ENCODE measurements at places on chromosomes 6 and 20.

- no peak for DNase-seq
These were observed 117.2 kb upstream of the THBS2 start for GRCh38 chr6:169370666-169371343.

GRCh38 chr6:20879526-20879925 lies 345.3 kb downstream of the CDKAL1 start:
- DNase-seq, result no peak

- DNase-seq, result no peak
These were observed 580.0 kb upstream of the ZNF337 start for GRCh38 chr20:26276554-26277210.

DNA sequence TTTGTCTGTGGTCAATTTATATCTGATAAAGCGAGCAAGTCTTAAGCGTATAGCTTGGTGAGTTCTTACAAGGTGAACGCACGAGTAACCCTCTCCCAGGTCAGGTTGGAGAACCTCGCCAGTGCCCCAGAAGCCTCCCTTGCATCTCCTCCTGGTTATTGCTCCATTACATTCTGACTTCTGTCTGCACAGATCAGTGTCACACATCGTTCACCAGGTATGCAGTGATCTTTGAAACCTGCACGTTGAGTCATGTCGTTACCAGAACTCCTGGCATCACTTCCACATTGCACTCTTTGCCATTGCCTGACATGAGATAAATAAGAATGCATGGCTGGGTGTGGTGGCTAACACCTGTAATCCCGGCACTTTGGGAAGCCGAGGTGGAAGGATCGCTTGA lies 44.2 kb downstream of the AKAP12 start:
- no peak for DNase-seq

GRCh38 chr6:91613481-91613880 lies 1026.6 kb upstream of the MAP3K7 start:
- DNase-seq, result no peak

- DNase-seq, result no peak
These were observed 608.6 kb downstream of the COL12A1 start for GRCh38 chr6:74597266-74597665.

- no peak for DNase-seq
These were observed 632.7 kb upstream of the PTCHD4 start for GRCh38 chr6:48743738-48744137.

- DNase-seq, result no peak
These were observed 2.0 kb upstream of the MICA start for GRCh38 chr6:31401403-31401802.

DNA sequence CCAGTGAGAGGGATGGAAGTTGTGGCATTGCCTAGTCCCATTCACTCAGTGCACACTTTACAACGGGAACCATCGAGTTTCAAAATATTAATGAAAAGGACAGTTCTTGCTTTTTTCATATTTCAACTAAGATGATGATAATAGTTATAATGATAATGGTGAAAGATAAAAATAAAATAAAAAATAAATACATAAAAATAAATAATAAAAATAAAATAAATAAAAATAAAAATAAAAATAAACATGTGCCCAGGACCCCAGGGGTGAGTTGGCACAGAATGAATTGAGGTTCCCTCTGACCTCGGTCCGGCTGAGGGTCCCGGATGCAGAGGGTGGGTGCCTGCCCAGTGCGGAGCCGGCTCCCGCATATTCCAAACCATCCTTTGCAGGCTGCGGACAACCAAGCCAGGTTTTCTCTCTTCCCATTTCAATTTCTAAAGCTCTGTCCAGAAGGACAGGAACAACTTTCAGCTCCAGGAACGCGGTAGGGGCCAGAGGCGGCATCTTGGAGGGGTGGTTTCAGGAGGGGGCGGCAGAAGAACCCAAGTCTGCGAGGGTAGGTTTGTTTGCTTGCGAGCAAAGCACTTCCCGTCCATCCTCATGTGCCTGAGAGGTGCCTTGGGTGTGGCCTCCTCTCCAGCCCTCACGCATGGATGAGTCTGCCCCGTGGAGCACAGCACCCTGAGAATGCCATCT lies 236.8 kb downstream of the DLL1 start:
- no peak for DNase-seq

GRCh38 chr6:135858931-135859330 lies 7.4 kb downstream of the PDE7B start:
- no peak for DNase-seq

All from activated CD8-positive, alpha-beta memory T cell treated with anti-CD3 and anti-CD28 coated beads, Interleukin-2, amount 10 ng/mL, durations not matched to agents 7 days and 5 days (primary cell).